Nephron progenitor cell (in vitro differentiated cells): ENCODE measurements at places on chromosomes 6 and 20.

- DNase-seq = no peak
These were observed 100.0 kb downstream of the RWDD2A start for GRCh38 chr6:83292900-83293843.

GRCh38 chr20:24531631-24532419, 62.4 kb downstream of the SYNDIG1 start:
- no peak for DNase-seq

- no peak for DNase-seq
These were observed 119.4 kb upstream of the ASF1A start for GRCh38 chr6:118774581-118774980.

- peak; percentile 50 for DNase-seq
These were observed 42.2 kb upstream of the FOXP4 start for GRCh38 chr6:41503827-41504465.

GRCh38 chr6:99093456-99094190, 145.9 kb upstream of the FBXL4 start:
- peak; percentile 8 for DNase-seq

DNA sequence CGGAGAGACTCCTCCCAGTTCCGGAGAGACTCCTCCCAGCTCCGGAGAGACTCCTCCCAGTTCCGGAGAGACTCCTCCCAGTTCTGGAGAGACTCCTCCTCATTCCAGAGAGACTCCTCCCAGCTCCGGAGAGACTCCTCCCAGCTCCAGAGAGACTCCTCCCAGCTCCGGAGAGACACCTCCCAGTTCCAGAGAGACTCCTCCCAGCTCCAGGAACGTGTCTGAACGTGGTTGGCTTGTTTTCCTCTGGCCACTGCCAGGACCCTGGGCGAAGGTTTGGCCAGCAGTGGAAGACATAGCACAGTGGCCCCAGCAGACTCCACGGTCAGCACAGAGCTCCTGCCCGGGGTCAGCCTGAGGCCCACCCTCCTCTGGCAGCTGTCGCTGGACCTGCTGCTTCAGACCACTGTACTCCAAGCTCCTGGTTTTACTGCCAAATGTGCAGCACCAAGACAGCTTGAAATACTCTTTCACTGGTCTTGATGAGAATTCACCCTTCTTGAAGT, 122.3 kb upstream of the AFDN start:
- DNase-seq = no peak

DNA sequence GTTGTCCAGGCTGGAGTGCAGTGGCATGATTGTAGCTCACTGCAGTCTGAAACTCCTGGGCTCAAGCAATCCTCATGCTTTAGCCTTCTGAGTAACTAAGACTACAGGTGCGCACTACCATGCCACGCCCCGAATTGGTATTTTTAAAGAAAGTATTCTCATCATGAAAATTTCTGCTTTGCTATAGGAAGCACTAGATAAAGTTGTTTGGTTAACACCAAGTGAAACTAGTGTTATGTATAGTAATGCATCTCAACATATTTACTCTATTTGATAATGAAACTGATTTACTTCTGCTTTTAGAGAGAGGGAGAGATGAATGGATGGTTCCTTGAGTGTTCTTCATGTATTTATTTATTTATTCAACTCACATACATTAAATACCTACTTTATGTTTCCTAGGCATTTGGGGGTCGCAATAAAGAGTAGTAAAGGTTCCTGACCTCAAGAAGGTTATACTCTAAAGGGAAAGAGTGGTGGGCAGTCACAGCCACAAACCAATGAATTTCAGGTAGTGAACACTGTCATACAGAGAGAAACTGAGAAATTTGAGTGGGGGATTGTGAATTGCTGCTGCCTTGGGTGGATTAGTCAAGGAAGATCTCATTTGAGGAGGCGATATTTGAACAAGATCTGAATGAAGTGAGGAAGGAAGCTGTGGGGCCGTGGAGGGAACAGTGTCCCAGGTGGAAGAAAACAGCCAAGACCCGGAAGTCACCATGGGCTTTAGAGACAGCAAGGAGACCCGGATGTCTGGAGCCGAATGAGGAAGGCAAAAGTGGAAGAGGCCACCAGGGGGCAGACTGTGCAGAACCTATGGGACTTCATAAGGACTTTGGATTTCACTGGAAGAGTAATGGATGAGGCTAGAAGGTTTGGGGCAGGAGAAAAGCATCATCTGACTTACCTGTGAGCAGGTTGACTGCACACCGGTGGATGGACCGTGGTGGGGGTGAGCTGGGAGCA, 185.6 kb downstream of the TSHZ2 start:
- DNase-seq = peak; percentile 36

- DNase-seq = peak; percentile 59
These were observed 46.3 kb upstream of the NHSL1 start for GRCh38 chr6:138545621-138545980.

DNA sequence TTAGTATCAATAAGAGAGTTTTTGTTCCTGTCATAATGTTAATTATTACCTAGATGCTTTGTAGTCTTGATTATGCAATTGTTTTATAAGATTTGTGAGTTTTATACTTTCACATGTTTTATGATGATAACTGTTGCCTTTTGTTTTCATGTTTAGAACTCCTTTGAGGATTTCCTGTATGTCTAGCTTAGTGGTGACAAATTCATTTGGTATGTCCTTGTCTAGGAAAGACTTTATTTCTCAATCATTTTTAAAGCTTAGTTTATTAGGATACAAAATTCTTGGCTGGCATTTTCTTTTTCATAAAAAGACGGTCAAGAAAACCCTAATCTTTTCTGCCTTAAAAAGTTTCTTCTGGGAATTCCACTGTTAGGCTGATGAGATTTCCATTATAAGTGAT, 849.9 kb upstream of the EYS start:
- DNase-seq = no peak

- DNase-seq = no peak
These were observed 44.8 kb downstream of the FGD2 start for GRCh38 chr6:37050045-37050853.

- DNase-seq = no peak
These were observed 41.7 kb downstream of the ALDH5A1 start for GRCh38 chr6:24536466-24536865.

DNA sequence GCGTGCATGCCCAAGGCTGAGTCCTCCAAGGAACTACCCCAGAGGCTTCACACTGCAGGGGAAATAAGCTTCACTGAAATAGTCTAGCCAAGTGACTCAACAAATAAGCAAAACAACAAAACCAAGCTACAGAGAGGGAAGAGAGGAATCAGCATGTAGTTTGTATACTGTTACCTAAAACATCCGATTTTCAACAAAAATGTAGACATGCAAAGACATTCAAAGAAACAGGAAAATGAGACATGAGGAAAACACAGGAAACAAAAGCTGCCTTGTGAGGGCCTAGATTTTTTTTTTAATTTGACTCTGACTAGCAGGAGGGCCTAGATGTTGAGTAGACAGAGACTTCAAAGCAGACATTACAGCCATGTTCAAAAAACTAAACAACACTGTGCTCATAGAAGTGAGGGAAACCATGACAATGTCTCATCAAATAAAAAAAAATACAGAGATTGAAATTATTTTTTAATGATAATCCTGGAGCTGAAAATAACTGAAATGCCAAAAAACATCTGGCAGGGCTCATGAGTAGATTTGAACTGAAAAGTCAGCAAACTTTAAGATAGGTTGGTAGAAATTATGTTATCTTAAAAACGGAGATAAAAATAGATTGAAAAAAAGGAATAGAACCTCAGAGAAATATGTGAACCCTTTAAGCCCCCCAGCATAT, 16.4 kb upstream of the KIF25 start:
- DNase-seq = no peak

DNA sequence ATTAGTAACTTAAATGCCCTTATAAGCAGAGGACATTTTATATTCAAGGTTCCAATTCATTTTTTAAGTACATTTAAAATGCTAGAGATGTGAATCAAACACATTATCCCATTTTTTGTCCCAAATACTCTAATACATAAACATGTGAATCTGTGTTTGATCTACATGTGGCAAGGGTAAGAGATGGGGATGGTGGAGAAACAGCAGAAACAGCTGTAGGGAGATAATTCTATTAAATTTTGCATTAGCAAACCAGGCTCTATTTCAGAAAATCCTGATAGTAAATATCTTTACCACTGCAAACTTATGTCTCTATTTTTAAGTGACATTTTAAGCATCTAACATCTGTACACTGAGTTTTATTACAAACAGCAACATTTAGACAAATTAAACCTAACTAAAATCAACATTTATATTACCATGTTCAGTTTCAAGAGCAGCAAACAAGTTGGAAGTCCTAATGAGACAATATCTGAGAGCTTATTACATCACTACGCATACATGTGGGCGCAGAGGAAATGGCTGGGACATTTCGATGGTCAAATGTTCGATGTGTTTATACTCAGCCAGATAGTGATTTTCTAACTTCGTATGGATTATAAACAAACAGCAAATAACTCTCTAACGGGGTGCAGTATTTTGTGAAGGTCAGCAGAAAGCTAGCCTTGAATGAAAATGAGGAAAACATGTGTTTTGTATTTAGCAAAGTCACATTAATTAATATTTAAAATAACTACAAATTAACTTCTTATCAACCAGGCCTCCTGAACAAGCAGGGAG, 165.1 kb downstream of the GJA1 start:
- DNase-seq = no peak

- no peak for DNase-seq
These were observed 260.1 kb upstream of the STXBP5 start for GRCh38 chr6:146944077-146944476.

- DNase-seq = no peak
These were observed 13.5 kb upstream of the BAG2 start for GRCh38 chr6:57158658-57159057.

DNA sequence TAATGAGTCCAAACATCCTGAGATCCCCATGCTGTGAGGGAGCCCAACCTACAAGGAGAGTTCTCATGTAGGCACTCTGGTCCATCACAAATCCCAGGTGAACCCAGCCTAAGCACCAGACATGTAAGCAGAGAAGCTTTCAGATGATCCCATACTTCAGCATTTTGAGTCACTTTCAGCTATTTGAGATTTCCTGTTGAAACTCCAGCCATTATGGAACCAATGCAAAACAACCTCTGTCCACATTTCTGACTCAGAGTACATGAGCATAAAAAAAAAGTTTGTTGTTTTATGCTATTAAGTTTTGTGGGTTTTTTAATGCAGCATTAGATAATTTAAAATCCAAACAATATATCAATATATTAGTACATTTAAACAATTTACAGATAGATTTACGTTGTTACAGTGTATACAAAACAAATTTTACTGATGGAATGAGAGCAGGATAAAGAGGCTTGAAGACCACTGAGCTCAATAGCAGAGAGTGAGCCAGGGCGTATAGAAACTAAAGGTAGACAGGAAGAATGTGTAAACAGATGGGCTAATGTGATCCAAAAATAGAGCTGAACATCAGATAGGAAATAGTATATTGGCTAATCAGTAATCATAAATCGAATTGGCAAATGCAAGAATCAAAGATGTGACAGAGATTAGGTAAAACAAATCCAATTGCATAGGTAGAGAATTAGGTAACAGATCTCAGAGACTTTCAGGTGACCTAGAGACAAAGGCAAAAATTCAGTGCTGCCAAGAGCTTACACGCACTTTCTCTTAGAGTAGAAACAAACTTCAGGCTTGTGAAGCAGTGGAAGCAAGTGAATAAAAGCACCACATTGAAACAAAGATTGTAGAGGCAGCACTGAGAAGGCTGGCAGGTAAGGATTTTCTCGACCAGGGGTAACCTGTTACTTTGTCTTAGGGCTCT, 36.2 kb upstream of the PLCB1 start:
- no peak for DNase-seq

GRCh38 chr6:167396659-167397490, 72.0 kb downstream of the TTLL2 start:
- DNase-seq = no peak

DNA sequence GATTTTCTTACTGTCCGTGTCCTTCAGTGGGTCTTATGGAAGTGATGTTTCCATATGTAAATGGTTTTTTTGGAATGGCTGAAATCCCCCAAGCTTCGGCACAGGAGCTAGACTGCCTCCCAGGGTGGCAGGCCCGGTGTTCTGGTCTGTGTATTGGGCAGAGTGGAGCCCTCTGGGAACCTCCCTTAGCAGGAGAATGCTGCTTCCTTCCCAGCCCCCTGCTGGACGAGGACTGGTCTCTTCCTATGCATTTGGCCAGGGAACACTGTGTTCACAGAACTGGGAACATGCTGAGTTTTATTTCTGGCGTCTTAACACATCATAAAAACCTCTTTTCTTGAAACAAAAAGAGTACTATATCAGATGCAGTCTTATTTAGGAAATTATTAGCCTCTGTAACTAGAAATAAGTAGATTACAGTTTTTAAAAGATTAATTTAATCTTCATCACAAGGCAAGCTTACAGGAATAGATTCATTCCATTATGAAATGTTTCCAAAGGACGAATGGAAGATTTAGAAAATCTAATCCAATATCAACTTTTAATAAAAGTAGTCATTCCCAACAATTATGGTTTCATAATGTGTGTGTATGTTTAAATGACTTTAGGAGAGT, 56.6 kb downstream of the SYTL3 start:
- peak; percentile 40 for DNase-seq

DNA sequence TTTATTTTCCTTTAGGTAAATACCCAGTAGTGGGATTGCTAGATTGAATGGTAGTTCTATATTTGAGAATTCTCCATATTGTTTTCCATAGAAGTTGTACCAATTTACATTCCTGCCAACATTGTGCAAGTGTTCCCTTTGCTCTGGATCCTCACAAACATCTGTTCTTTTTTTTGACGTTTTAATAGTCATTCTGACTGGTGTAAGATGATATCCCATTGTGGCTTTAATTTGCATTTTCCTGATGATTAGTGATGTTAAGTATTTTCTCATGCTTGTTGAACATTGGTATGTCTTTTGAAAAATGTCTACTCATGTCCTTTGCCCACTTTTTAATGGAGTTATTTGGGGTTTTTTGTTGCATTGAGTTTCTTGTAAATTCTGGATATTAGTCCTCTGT, 85.6 kb downstream of the UBE3D start:
- DNase-seq = no peak

GRCh38 chr6:69098910-69099309, 463.8 kb downstream of the ADGRB3 start:
- no peak for DNase-seq

DNA sequence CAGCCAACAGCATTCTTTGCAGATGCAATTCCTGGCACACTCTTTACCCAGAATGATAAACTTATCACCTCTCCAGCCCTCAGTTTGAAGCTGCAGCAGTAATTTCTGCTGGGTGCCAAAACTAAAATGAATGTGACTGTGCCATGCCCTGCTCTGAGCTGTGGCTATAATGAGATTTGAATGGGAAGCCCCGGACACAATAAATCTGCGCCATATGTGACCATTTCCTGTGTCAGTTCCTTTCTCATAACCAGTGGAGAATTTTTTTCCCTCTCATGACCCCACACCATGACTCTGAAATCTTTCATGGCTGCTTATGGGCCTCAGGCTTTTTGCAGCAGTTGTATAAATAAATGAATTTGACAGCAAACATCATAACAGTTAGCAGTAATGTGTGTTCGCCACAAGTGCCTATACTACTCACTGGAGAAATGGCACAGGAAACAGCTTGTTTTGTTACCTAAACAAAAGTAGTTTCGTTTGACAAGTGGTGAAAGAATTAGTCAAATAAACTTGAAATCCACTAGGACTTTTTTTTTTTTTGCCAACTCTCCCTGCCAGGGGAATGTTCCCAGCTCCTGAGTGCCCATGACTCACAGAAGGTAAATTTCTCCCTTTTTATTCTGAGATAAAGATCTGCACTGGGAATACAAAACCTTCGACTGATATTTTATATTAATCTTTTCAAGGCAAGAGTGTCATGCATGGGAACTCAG, 408.4 kb downstream of the PKHD1 start:
- DNase-seq = no peak
